ENCODE measurements at places on chromosomes 5 and 9.

- no peak overlapping the region for H3K27ac ChIP-seq
- peaks cover 6% of the 10 kb centered on the region for H3K4me1 ChIP-seq
- no peaks in the 10 kb centered on the region for H3K27me3 ChIP-seq
- no peaks in the 10 kb centered on the region for H3K36me3 ChIP-seq
- no peak for DNase-seq
These were observed 45.7 kb downstream of the FXN start for GRCh38 chr9:69081261-69081660.

DNA sequence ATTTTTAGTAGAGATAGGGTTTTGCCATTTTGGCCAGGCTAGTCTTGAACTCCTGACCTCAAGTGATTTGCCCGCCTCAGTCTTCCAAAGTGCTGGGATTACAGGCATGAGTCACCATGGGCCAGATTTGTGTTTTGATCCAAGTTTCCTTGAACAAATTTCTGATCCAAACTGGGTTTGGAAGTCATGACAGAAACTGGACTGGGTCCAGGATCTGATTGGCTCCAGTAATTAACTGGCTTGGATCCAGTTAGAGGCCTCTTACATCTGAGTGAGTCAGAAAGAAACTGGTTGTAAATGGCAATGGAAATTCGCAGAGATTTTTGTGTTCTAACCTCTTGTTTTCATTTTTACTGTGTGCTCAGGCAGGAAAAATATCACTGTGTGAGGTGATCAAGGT lies 141.6 kb downstream of the SLC25A46 start:
- no peaks in the 10 kb centered on the region for H3K36me3 ChIP-seq
- no peak overlapping the region for H3K27ac ChIP-seq
- H3K4me1 ChIP-seq, result no peaks in the 10 kb centered on the region
- DNase-seq, result no peak

GRCh38 chr9:93108291-93109041 lies 12.4 kb downstream of the CARD19 start:
- no peaks in the 10 kb centered on the region for H3K36me3 ChIP-seq
- H3K27ac ChIP-seq, result no peak overlapping the region
- H3K27me3 ChIP-seq, result no peaks in the 10 kb centered on the region
- no peak overlapping the region for H3K4me3 ChIP-seq

GRCh38 chr9:127114606-127115005 lies 7.8 kb downstream of the ANGPTL2 start:
- H3K4me3 ChIP-seq, result no peak overlapping the region
- no peak for DNase-seq

DNA sequence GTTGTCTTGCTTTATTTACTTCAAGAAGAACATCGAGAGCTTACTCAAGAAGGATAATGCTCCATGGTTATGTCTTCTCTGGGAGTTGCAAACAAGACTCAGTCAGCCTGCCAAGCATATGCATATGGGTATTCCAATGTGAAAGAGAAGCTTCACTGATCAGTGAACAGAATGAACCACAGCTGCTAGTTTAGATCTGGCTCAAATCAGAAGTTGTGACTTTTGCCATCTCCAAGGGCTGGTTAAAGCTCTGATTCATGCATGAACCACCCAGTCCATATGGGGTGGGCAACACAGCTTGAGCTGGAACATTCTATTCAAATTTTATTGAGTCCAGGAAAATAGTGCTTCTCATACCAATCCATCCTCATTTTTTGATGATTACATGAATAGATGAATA lies 50.0 kb downstream of the ATPSCKMT start:
- H3K36me3 ChIP-seq, result no peaks in the 10 kb centered on the region
- H3K4me1 ChIP-seq, result no peaks in the 10 kb centered on the region
- no peak overlapping the region for H3K4me3 ChIP-seq
- no peak for DNase-seq
- no peak overlapping the region for H3K27ac ChIP-seq
- H3K27me3 ChIP-seq, result no peaks in the 10 kb centered on the region

- no peak for DNase-seq
- no peak overlapping the region for H3K27ac ChIP-seq
- H3K27me3 ChIP-seq, result no peaks in the 10 kb centered on the region
These were observed 10.2 kb downstream of the ZNF169 start for GRCh38 chr9:94269264-94269663.

DNA sequence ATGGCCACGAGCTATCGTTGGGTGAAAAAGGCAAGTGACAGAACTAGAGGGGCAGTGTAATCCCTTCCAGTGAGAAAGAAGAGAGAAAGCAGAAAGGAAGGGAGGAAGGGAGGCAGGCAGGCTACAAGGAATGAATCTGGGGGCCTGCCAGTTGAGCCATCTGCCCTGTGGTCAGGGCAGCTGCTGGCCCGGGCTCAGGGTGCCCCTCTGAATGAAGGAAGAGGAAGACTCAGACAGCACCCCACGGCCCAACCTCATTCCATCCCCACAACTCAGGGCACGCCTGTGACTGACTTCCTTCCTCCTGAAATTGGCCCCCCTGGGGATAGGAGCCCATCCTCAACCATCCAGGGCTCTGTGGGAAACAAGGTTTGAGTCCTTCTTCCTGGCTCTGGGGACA lies 20.3 kb upstream of the FLT4 start:
- no peak for DNase-seq
- H3K27me3 ChIP-seq, result no peaks in the 10 kb centered on the region
- no peaks in the 10 kb centered on the region for H3K36me3 ChIP-seq
- peaks cover 6% of the 10 kb centered on the region for H3K4me1 ChIP-seq
- H3K27ac ChIP-seq, result no peak overlapping the region

GRCh38 chr5:84436866-84437265 lies 52.2 kb upstream of the EDIL3 start:
- no peak overlapping the region for H3K27ac ChIP-seq
- no peak for DNase-seq
- H3K36me3 ChIP-seq, result no peaks in the 10 kb centered on the region
- no peak overlapping the region for H3K4me3 ChIP-seq
- H3K4me1 ChIP-seq, result no peaks in the 10 kb centered on the region
- H3K27me3 ChIP-seq, result no peaks in the 10 kb centered on the region

- H3K27ac ChIP-seq, result no peak overlapping the region
- DNase-seq, result no peak
- no peaks in the 10 kb centered on the region for H3K4me1 ChIP-seq
- no peaks in the 10 kb centered on the region for H3K36me3 ChIP-seq
- H3K4me3 ChIP-seq, result no peak overlapping the region
- H3K27me3 ChIP-seq, result no peaks in the 10 kb centered on the region
These were observed 253.3 kb upstream of the SMARCA2 start for GRCh38 chr9:1761807-1762206.

DNA sequence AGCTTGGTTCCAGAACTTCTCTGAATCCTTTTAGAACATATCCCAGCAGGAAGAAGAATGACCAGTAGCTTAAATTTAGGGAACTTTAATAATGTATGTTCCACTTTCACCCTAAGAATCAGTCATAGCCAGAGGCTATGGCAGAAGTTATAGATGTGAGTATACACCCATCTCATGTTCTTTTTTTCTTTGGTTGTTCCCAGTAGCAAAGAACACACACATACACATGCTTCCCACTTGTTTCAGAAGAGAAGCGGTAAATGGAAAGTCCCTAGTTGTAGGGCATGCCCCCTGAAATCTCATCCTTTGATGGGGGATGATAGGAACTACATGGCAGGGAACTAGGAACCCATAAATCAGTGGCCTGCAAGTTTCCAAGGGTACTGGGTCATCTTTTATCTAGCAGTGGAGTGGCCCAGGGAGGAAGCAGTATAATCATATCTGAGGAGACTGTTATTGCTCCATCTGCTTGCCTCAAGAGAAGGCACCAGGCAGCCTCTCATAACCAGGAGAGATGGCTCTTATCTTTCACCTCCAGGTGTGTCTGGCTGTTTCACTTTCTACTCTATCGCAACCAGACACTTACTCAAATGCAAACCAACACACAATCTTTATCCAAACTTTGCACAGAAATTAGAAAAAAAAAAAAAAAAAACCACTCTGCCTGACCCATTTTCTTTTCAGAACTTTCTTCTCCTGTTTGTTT lies 109.5 kb downstream of the SNCAIP start:
- H3K36me3 ChIP-seq, result no peaks in the 10 kb centered on the region
- no peak for DNase-seq
- H3K27me3 ChIP-seq, result no peaks in the 10 kb centered on the region
- no peak overlapping the region for H3K4me3 ChIP-seq

GRCh38 chr5:123448743-123449142 lies 25.5 kb upstream of the CEP120 start:
- DNase-seq, result no peak
- peaks cover 10% of the 10 kb centered on the region for H3K4me1 ChIP-seq
- no peaks in the 10 kb centered on the region for H3K27me3 ChIP-seq
- H3K27ac ChIP-seq, result no peak overlapping the region

- H3K27ac ChIP-seq, result no peak overlapping the region
- H3K4me1 ChIP-seq, result peaks cover 25% of the 10 kb centered on the region
- no peak overlapping the region for H3K4me3 ChIP-seq
- DNase-seq, result no peak
- H3K27me3 ChIP-seq, result no peaks in the 10 kb centered on the region
These were observed 114.7 kb downstream of the LPAR1 start for GRCh38 chr9:110923601-110924000.

- no peaks in the 10 kb centered on the region for H3K36me3 ChIP-seq
- no peak overlapping the region for H3K4me3 ChIP-seq
- H3K27me3 ChIP-seq, result no peaks in the 10 kb centered on the region
- no peak overlapping the region for H3K27ac ChIP-seq
These were observed 20.9 kb upstream of the NEUROG1 start for GRCh38 chr5:135556620-135557019.

GRCh38 chr5:9160747-9161146 lies 385.1 kb downstream of the SEMA5A start:
- no peaks in the 10 kb centered on the region for H3K4me1 ChIP-seq
- H3K27ac ChIP-seq, result no peak overlapping the region
- no peak overlapping the region for H3K4me3 ChIP-seq
- no peaks in the 10 kb centered on the region for H3K36me3 ChIP-seq

GRCh38 chr9:136756134-136756438 lies 2.0 kb downstream of the LCN8 start:
- no peak for DNase-seq
- no peaks in the 10 kb centered on the region for H3K36me3 ChIP-seq
- no peaks in the 10 kb centered on the region for H3K27me3 ChIP-seq
- no peak overlapping the region for H3K4me3 ChIP-seq
- H3K4me1 ChIP-seq, result no peaks in the 10 kb centered on the region

DNA sequence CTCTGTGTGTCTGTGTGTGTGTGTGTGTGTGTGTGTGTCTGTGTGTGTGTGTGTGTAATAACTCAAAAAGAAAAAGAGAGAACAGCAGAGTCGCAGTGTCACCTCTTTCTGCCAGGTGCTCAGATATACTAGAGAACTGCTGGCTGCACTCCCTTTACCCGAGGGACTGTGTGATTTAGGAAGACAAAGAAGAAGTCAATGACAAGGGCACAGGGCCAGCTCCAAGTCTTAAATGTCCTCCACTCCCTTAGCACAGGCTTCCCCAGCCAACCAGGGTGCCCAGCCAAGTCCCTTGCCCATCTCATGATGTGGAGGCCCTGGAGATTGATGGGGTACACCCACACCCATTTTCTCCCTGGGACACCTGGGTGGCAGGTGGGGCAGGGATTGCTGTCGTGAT lies 8.7 kb downstream of the CCNJL start:
- H3K27ac ChIP-seq, result no peak overlapping the region
- H3K36me3 ChIP-seq, result no peaks in the 10 kb centered on the region
- H3K27me3 ChIP-seq, result no peaks in the 10 kb centered on the region
- DNase-seq, result no peak
- H3K4me3 ChIP-seq, result no peak overlapping the region
- no peaks in the 10 kb centered on the region for H3K4me1 ChIP-seq

Data from vagina (tissue), 2 donors.